ENCODE measurements at places on chromosomes 16 and 17.
A peak's percentile ranks its signal among the peaks of the same experiment; 100 is the strongest.

DNA sequence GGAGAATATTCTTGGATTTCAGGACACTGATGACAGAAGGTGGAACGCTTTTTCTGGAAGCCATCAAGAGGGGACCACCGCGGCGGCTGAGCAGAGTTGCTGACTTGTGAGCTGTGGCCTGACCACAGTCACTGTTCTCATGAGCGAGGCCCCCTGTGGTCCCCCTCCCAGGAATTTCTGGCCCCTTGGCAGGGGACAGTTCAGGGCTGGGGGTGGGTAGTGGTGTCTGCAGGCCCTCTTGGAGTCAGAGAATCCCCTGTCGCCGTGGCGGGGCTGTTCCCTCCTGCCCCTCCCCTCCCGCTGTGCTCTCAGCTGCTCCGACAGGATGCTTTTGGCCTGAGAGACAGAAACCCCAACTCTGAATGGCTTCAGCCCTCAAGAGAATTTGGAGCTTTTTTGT is 292.0 kb downstream of the SEC14L1 start:
- no peak for DNase-seq

DNA sequence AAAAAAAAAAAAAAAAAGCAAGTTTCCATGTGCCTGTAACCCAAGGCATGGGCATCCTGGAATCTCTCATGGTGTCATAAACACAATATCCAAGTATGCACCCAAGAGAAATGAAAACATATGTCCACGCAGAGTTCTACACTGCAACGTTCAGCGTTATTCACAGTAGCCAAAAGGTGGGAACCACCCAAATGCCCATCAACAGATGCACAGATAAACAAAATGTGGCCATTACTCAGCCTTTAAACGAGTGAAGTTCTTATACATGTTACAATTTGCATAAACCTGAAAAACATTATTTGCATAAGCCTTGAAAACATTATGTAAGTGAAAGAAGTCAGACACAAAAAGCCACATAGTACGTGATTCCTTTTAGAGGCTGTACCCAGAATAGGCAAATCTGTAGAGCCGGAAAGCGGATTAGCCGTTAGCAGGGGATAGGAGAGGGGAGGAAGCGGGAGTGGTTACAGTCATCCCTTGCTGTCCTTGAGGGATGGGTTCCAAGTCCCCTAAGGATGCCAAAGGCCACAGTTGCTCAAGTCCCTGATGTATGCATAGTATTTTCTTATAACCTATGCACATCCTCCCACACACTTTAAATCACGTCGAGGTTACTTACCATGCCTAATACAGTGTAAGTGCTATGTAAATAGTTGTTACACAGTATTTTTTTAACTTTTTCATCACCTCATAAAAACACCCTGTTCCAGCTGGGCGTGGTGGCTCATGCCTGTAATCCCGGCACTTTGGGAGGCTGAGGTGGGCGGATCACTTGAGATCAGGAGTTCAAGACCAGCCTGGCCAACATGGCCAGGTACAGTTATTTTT is 47.3 kb upstream of the DNAH17 start:
- no peak for DNase-seq

DNA sequence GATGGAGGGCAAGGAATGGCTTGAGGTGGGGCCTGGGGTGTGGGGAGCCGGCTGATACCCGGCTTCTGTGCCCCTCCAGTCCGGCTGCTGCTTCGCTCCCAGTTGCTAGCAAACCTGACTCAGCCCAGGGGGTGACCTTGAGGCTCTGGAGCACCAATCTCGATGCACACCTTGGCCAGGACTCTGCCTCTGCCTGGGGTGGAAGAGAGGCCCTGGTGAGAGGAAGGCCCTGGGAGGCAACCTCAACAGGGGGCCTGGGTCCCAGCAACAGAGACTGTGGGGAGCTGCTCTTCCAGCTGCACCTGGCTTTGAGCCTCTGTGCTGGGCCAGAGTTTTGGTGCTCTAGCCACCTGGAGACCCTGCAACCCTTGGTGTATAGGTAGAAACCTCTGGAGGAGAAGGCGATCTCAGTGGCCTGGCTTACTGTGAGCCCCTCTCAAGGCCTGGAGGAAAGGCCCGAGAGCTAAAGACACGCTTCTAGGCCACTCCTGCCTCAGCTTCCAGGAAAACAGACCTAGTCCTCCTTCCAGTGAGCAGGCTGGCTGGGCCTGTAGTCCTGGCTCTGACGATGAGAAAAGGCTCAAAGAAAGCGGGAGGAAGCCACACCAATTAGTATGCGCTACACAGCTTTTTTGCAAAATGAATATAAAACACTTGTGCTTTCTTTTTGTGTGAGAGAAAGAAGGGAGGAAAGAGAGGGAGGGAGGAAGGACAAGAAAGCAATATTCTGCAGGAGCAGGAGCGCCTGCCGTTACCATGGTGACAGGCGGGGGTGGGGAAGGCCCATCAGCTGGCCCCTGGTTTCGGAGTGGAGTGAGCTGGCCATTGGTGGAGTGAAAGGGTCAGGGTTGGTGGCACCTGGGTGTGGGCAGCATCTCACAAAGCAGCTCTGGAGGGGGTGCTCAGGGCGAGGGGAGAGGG is 51.0 kb downstream of the VAC14 start:
- no peak for DNase-seq

DNA sequence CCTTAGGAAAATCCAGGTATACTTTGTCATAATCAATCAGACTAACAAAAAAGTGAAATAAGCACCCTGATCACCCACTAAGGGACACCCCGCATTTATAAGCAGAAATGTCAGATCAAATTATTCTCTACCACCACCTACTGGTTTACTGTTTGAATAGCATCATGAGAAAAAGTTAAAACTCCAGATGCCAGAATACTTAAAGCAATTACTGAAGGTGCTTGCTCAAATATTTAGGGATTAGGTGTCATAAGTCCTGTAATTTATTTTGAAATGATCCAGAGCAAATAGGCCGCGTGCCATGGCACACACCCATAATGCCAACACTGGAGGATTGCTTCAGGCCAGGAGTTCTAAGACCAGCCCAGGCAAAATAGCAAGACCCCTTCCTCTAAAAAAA is 2.3 kb downstream of the TOP2A start:
- DNase-seq, result peak; percentile 76

DNA sequence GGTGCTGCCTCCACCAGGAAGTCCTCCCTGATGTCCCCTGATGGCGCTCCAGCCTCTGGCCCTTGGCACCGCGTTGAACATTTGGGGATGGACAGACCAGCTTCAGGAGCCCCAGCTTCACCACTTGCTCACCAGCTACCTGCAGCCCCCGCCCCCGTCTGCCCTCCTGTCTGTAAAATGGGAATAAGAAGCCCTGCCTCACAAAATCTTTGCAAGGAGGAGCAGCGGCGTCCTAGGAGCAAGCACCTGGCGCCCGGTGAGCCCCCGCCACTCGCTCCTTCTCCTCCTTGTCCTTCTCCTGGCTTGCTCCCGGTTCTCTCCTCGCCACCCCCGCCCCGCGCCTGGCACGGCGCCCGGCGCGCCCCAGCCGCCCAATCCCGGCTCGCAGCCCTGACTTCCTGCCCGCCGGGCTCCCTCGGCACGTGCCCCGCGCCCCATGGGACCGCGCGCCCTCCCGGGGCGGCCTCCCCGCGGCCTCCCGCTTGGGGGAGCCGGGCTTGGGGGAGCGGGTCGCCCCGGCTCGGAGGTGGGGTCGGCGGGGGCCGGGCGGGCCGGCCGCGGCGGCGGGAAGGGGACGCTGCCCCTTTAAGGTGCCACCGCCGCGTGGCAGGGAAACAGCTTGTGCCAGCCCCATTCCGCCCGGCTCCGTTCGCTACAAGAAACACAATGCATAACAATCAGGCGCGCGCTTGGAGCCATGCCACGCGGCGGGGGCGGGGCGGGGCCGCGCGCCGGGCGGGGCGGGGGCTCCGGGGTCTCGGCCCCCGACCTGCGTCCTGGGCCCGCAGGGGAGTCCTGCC is 9.1 kb upstream of the PPP1R1B start:
- peak; percentile 36 for DNase-seq

- DNase-seq, result peak; percentile 12
Observed at GRCh38 chr17:55833306-55833705, 82.5 kb downstream of the PCTP start.

DNA sequence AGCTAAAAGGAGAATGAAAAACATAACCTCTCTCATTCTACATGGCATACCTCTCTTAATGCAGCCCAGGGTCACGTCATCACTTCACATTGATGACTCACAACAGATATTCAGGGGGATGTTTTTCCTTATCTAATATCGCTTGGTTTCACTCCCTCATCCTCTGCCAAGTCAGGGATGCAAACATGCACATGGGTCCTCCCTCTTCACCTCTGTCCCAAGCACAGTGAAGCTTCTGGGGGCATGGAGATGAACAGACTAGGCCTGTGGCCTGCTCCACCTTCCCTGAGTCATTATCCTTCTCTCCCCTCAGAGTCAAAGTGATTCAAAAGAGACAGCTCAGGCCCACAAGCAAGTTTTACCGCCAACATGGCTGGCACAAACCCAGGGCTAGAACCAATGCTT is 2.3 kb upstream of the MT2A start:
- no peak for DNase-seq

- no peak for DNase-seq
Observed at GRCh38 chr17:29825604-29826003, 104.4 kb downstream of the SSH2 start.

GRCh38 chr16:4245077-4245791 is 3.4 kb upstream of the SRL start:
- peak; percentile 61 for DNase-seq

GRCh38 chr17:7292194-7292593 is 2.2 kb downstream of the YBX2 start:
- DNase-seq, result no peak

DNA sequence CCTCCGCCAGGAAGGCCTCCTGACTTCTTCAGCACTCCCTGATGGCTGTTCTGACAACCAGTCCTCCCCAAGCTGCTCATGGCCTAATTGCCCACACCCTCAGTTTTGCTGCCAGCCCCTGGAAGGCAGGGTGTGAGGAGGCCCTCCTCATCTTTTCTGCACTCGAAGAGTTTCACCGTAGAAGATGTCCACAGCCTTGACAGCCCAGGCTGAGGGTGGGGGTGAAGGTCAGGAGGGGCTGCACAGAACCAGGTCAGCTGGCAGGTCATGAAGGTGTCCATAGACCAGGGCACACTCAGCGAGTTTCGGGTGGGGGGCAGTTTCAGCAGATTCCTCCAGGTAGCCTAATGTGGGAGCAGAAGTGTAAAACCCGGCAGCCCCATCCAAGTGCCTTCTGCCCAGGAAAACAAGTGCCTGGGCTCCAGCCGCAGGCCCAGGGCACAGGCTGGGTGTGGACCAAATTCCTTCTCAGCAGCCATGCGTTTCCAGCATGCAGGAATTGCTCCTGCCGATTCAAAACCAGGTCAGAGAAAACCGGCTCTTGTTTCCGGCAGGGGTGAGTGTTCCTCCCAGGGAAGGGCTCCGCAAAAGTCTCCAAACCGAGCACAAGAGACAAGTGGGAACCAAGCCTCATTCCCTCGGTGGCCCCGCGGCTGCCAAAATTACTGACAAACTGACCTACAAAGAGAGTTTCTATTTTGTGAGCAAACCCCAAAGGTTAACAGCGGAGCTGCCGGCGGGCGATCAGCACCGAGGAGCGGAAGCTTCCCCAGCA is 228.8 kb downstream of the C16orf78 start:
- DNase-seq, result no peak

GRCh38 chr17:8963014-8963413 is 2.5 kb downstream of the PIK3R5 start:
- no peak for DNase-seq

- DNase-seq, result no peak
Observed at GRCh38 chr17:35913609-35914008, 17.0 kb downstream of the RDM1 start.

DNA sequence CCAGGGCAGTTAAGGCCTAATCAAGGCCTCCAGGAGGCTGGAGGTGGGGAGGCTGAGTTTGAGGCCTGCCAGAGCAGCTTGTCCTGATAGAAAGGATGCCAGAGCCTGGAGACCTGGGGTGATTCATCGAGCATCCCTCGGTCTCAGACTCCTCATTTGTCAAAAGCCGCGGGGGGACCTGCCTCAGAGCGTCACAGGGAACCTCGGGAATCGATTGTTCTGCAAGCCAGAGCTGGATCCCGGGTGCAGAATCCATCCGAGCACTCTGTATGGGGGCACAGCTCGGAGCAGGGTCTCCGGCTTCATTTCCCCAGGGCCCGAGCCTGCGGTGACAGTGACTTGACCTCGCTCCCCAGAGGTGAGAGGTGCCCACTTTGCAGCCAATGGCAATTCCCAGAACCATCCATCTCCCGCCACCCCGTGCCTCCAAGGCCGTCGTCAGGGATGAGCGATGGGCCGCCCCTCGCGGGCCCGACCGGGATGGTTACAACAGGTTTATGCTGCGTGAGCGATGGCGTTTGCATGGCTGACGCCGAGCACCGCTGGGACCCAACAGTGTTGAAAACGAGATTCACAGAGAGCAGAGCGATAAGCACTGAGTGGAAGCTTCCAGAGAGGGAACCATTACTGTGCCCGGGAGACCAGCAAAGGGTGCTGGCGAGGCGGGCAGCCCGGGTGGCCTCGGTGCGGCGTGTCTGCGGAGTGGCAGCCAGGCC is 117.1 kb upstream of the GSE1 start:
- DNase-seq, result no peak

- DNase-seq, result peak; percentile 14
Observed at GRCh38 chr16:70396246-70396904, 42.5 kb downstream of the ST3GAL2 start.

DNA sequence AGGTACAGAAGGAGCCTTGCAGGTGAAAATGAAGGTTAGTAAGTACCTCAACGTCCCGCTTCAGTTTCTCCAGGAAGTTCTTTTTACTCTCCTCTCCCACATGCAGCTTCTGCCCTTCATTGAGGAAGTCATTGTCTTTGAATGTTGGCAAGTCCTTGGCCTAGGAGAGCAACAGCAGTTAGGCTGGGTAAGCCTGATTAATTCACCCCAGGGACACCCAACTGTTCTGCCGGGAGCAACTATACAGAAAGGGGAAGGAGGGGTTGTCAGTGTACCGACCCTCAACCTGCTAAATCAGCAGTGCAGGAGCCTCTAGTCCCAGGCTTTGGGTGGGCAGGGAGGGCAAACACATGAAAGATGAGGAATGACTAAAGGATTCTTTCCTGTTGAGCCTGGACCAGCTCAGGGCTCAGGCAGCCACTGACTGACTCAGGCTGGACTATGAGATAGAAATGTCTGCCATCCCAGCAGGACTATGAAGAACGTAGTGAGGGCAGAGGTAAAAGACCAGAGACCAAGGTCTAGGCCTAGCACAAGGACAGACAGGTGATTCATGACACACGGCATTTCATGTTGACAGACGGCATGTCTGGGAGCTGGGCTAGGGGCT is 21.6 kb downstream of the PIP4K2B start:
- no peak for DNase-seq

Data from fibroblast of the aortic adventitia (primary cell).